Amniotic epithelial cell (primary cell): ENCODE measurements at places on chromosomes 6 and 20.

- peak; percentile 75 for DNase-seq
Measured at GRCh38 chr6:35919085-35919826, 1.6 kb downstream of the SRPK1 start.

DNA sequence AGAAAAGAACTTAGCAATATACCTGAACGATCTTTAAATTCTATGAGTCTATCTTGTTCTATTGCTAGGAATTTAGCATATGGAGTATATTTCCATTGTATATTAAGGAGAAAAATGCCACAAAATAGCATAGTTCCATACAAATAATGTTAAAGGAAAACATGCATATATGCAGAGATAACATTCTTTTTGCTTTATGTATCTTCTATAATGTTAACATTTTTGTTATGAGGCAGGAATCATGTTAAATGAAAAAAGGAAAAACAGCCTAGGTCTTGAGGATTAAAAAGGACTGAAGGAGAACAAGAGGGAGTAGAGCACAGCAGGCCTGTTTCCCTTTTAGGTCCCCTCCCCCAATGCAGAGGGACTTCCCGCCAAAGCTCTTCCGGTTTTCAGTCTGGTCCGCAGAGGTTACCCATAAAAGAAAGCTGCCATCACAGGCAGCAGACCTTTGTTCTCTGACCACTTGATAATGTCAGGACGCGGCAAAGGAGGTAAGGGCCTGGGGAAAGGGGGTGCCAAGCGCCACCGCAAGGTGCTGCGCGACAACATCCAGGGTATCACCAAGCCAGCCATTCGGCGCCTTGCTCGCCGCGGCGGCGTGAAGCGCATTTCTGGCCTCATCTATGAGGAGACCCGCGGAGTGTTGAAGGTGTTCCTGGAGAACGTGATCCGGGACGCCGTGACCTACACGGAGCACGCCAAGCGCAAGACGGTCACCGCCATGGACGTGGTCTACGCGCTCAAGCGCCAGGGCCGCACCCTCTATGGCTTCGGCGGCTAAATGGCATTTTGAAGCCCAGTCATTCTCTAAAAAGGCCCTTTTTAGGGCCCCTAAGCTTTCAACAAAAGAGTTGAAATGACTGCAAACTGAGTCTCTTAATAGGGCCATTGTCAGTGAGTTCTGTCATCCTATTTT, 108.4 kb upstream of the PRSS16 start:
- DNase-seq, result peak; percentile 40

GRCh38 chr6:127475135-127475822, 16.1 kb upstream of the KIAA0408 start:
- no peak for DNase-seq

DNA sequence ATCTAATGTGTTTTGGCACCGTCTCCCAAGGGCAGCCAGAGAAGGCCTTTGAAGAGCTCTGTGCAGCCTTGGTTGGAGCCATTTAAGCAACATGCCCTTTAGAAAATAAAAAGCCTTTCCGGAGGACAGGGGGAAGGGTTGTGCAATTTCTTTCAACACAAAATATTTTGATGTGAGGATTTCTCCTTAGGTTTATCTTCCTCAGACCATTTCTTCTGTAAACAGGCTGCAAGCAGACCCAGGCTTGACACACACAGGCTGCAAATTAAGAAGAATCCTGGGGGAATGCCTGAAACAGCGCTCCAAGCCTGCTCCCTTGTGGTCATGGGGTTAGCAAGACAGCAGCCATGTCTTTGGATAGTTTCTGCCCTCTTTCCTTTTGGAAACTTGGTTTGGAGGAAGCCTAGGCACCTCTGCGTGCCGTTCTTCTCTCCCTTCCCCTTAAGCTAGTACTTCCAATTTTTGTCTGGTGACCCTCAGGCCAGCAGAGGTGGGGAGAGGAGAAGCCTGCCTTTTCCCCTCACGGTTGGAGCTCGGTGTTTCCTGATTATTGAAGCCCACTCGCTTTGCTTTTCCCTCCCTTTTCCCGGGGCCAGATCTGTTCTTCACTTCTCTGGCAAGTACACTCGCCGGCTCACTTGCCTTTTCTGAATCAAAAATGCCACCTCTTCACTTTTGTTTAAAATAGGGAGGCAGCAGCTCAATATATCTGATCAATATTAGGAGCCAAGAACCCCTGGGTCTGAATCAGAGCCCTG, 39.6 kb upstream of the NOX3 start:
- peak; percentile 95 for DNase-seq

DNA sequence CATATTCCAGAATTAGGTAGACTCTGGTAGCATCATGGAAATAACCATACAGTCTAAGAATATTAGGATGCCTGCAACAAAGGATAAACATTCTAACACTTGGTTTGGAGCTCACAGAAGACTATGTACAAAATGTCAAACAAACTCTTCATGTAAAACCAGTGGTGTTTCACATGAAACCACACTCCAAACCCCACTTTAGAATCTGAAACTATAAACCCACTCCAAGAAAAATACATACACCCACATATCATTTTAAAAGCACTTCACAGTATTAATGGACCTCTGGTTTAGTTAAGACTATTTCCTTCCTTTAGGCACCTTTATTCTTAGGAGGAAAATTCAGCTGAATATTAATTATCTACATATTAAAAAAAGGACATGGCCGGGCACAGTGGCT, 10.5 kb downstream of the AURKA start:
- no peak for DNase-seq

- DNase-seq, result no peak
Measured at GRCh38 chr6:75234126-75234865, 9.3 kb downstream of the COX7A2 start.

- no peak for DNase-seq
Measured at GRCh38 chr6:167442245-167442644, 117.4 kb downstream of the TTLL2 start.

DNA sequence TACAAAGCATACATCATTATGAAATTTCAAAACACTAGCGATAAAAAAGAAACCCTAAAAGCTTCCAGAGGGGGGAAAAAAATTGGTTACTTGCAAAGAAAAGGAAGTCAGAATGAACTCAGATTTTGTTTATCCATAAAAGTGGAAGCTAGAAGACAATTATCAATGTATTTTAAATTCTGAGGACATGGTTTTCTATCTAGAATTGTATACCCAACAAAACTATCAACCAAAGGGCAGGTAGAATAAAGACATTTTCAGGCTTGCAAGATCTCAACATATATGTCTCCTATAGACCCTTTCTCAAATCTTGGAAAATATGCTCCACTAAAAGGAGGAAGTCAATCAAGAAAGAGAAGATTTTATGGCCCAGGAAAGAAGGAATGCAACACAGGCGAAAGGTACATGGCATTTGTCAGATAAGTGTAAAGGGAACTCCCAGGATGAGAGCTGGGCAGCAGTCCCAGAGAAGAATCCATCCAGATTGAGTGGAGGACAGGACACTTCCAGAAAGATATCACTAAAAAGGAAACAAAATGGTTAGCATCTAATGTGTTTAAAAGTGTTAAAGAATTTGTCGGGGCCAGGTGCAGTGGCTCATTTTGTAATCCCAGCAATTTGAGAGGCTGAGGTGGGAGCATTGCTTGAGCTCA, 45.4 kb upstream of the ZFAND3 start:
- DNase-seq, result no peak

- no peak for DNase-seq
Measured at GRCh38 chr6:161674930-161675682, 401.2 kb upstream of the AGPAT4 start.

DNA sequence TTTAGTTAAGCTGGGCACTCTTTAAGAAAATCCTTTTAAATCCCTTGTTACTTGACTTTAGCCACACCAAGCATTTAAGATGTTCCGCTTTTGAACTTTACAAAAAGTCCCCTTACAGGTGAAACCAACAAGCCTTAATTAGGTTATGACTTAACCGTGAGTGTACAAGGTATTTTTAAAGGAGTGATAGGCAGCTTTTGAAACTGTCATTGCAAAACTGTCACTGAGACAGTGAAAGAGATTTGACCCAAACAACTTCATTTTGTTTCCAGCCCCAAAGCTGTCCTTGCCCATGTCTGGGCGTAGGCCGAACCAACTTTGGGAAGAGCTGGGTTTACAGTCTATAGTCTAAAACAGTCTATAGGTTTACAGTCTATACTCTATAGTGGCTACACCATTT, 305.4 kb downstream of the FARS2 start:
- DNase-seq, result no peak

- DNase-seq, result peak; percentile 63
Measured at GRCh38 chr6:79231101-79231500, 3.4 kb downstream of the HMGN3 start.

- DNase-seq, result no peak
Measured at GRCh38 chr6:123830120-123830519, 26.5 kb downstream of the NKAIN2 start.

- DNase-seq, result no peak
Measured at GRCh38 chr6:101845621-101846020, 452.1 kb downstream of the GRIK2 start.

DNA sequence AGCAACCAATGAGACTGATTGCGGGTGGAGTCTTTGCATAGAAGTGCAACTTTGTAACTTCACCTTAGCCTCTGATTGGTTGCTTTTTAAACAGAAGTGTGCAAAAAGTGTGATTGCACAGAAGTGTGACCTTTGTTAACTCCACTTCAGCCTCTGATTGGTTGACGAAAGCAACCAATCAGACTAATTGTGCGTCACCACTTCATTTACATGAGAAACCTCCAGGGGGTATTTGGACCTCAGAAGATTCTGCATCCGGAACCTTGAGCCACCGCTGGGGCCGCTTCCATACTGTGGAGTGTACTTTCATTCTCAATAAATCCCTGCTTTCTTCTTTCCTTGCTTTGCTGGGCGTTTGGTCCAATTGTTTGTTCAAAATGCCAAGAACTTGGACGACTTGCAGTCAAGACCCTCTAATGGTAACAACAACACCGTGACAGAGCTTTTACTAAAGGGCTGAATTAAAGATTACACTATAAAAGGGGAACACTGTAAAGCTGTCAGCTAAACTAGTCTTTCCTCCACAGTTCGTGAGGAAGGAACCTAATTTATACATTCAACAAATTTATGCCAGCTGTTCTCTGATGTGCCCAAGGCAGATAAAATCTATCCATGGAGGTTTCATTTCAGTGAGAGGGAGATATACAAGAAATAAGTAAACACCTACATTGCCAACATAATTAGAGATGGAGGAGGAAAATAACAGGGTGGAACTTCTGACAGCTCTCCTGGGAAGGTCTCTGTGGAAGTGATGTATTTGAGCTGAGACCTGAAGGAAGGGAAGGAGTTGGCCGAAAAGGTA, 1.4 kb upstream of the HECA start:
- no peak for DNase-seq

- DNase-seq, result peak; percentile 99
Measured at GRCh38 chr20:35305682-35306556, 13.7 kb upstream of the FAM83C start.

- DNase-seq, result no peak
Measured at GRCh38 chr6:144372611-144373594, 87.8 kb downstream of the UTRN start.

DNA sequence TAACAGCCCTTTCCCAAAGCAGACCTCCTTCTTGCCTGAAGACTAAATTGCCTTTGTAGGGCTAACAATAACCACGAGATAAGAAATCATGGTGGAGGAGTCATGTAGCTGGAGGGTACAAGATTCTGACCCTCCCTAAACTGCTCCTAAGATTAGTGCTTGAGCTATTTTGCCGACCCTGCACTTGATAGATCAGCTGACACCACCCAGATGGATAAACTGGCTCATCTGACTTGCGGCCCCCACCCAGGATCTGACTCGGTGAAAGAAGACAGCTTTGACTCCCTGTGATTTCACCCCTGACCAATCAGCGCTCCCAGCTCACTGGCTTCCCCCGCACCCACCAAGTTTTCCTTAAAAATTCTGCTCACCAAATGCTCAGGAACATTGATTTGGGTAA, 57.6 kb upstream of the UNC93A start:
- no peak for DNase-seq

DNA sequence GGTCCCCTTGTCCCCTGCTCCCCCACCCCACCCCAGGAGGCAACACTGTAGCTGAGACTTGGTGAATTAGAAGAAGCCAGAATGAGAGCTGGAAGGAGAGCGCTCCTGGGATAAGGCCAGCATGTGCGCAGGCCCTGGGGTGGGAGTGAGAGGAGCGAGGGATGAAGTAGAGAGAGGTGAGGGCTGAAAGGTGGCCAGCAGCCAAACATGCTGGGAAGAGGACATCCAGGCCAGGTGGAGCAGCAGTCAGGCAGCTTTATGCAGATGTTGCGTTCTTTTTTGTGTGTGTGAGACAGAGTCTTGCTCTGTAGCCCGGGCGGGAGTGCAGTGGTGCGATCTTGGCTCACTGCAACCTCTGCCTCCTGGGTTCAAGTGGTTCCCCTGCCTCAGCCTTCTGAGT, 2.2 kb upstream of the BPIFB1 start:
- DNase-seq, result no peak

- peak; percentile 66 for DNase-seq
Measured at GRCh38 chr6:14144678-14145113, 27.1 kb downstream of the CD83 start.

DNA sequence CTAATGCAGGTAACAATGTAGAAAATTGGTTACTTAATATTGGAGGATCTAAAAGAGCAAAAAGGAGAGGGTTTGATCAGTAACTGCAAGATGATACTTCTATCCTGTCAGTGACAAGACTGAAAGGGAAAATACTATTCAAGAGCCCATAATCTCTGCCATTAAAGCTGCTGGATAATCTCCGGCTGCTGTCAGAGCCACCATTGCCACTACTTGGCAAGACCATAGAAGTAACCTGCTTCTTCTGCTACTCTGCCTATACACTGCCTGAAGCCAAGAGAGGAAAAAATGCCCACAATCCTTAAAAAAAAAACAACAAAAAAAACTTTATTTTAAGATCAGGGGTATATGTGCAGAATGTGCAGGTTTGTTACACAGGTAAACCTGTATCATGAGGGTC, 386.5 kb upstream of the ID4 start:
- no peak for DNase-seq

GRCh38 chr6:123810948-123811347, 7.3 kb downstream of the NKAIN2 start:
- no peak for DNase-seq

GRCh38 chr6:79070206-79070825, 7.7 kb downstream of the PHIP start:
- no peak for DNase-seq

DNA sequence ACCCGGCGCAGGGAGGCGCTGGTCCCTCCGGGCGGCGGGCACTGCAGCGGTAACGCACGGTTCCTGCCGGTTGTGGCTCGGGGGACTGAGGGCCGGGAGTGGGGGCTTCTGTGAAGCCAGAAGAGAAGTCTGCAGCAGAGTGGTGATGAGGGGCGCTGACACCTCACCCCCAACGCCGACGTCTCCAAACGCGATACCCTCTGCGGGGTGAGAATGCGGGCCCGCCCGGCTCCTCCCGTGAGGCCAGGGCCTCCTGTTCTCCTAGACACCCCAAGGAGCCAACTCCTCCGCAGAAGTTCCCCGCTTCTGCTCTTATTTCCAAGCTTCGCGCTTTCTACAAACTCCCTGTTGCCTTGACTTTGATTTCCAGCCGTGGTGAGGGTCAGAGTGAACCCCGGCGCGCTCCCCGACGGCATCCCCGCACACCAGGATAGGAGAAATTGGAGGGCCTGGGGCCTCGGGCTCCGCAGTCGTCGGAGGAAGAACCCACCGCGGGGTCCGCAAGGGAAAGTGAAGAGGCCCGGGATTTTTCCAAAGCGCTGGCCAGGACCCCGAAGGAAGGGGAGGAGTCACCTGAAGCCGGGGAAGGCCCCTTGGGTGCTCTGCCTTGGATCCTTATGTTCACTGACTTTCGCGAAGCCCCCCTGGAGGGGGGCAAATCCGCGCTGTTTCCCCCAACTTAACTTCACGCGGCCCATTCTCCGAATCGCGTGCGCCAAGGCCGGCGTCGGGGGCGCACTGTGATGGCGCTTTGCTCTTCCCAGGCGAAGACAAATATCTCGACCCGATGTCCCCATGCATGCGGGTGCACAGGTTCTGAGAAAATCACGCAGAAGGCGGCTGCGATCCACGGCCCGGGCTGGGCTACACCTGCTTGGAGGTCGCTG, 3.1 kb upstream of the INSM1 start:
- no peak for DNase-seq
